ENCODE measurements at places on chromosomes 5 and 9.
A peak's percentile ranks its signal among the peaks of the same experiment; 100 is the strongest.

GRCh38 chr5:75510417-75510835 lies 1.0 kb downstream of the CERT1 start:
- H3K27ac ChIP-seq, result peak overlapping the region; percentile 86
- peaks cover 65% of the 10 kb centered on the region for H3K4me1 ChIP-seq
- peaks cover 8% of the 10 kb centered on the region for H3K36me3 ChIP-seq
- no peaks in the 10 kb centered on the region for H3K27me3 ChIP-seq
- peak; percentile 10 for DNase-seq

GRCh38 chr5:157348049-157348400 lies 82.1 kb downstream of the CYFIP2 start:
- peaks cover 76% of the 10 kb centered on the region for H3K36me3 ChIP-seq
- no peak for DNase-seq
- no peak overlapping the region for H3K4me3 ChIP-seq
- H3K27me3 ChIP-seq, result no peaks in the 10 kb centered on the region

DNA sequence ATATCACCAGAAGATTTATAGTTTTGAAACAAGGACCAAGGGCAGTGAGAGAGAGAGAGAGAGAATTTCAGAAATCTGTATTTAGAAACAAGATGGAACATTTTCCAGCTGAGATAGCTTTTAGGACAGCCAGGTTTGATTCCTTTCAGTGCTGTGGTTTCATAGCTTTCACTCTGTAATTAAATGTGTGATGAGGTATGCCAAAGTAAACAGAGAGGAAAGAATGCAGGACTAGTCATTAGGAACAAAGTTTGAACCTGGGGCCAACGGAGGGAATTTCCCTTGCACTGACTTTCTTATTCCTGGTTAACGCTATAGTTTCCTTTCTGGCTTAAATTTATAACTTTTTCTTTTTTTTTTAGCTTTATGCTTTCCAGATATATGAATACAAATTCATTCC lies 10.0 kb upstream of the CCL28 start:
- H3K36me3 ChIP-seq, result no peaks in the 10 kb centered on the region
- no peak overlapping the region for H3K4me3 ChIP-seq
- DNase-seq, result no peak
- H3K4me1 ChIP-seq, result no peaks in the 10 kb centered on the region

DNA sequence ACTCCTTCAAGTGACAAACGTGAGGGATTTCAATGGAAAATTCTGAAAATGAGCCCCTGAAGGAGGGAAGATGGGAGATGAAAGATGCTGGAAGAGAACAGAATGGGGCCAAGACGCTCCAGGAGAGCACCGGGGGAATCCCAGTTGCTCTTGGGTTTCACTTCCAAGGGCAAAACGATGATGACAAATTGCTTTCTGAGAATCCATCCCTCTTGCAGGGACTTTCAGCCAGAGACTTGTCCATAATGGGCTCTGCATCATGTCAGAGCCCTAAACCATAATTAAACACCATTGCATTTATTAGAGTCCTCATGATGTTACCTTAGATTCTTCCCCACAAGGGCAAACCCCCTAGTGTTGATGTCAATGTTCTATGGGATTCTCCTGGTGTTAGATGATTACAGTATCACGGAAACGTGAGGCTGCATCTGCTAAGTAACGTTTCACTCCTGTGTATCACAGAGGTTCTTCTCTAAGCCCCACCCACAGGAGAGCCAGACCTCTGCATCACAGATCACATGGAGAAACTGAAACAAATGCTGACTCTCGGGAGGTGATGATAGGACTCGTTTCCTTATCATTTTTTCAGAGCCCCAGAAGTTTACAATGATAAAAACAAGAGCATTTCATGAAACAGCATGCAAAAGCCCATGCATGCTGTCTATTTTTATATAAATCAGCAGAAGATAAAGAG lies 114.4 kb downstream of the TENT4A start:
- H3K27me3 ChIP-seq, result peaks cover 5% of the 10 kb centered on the region
- no peaks in the 10 kb centered on the region for H3K36me3 ChIP-seq
- H3K4me1 ChIP-seq, result peaks cover 56% of the 10 kb centered on the region
- peak overlapping the region; percentile 76 for H3K4me3 ChIP-seq
- DNase-seq, result peak; percentile 46

GRCh38 chr9:128886211-128886891 lies 4.4 kb downstream of the LRRC8A start:
- peaks cover 35% of the 10 kb centered on the region for H3K36me3 ChIP-seq
- H3K4me1 ChIP-seq, result peaks cover 55% of the 10 kb centered on the region
- H3K27me3 ChIP-seq, result peaks cover 2% of the 10 kb centered on the region
- no peak overlapping the region for H3K4me3 ChIP-seq

GRCh38 chr5:20034717-20035116 lies 46.7 kb upstream of the CDH18 start:
- no peaks in the 10 kb centered on the region for H3K36me3 ChIP-seq
- DNase-seq, result no peak
- no peak overlapping the region for H3K27ac ChIP-seq
- H3K4me3 ChIP-seq, result no peak overlapping the region
- no peaks in the 10 kb centered on the region for H3K27me3 ChIP-seq
- H3K4me1 ChIP-seq, result no peaks in the 10 kb centered on the region
